ENCODE measurements at places on chromosomes 3 and 15. TPM values are rescaled to one million over a fixed set of nuclear protein-coding genes. Genes with fewer than 3 reads are reported as not detected.

Gene HHATL
- not detected for total RNA-seq

Gene DPH6
- 8.4 TPM for total RNA-seq

Gene CFAP44
- total RNA-seq = 0.18 TPM

Gene SCN11A
- total RNA-seq = not detected

Gene UROC1
- total RNA-seq = not detected

Gene TTLL13
- not detected for total RNA-seq

Gene RNF111
- 8.6 TPM for total RNA-seq

Gene EIF2B5
- total RNA-seq = 20.4 TPM

Gene ATP13A4
- total RNA-seq = not detected

Gene ESYT3
- total RNA-seq = 0.58 TPM

Gene IL17RC
- 65.7 TPM for total RNA-seq

Gene CD276
- total RNA-seq = 182 TPM

Gene KLHL24
- 16.7 TPM for total RNA-seq

Gene CACNA1D
- total RNA-seq = not detected

Gene ZNF501
- 3.5 TPM for total RNA-seq

Gene SERPINI1
- 1.4 TPM for total RNA-seq

Gene GABRR3
- total RNA-seq = not detected

Gene CD200R1
- total RNA-seq = not detected

Gene RPSA
- 2,945 TPM for total RNA-seq

Gene KBTBD13
- not detected for total RNA-seq

Gene SAMMSON
- total RNA-seq = not detected

Gene GRIP2
- total RNA-seq = 0.35 TPM

Gene NAA80
- 18.2 TPM for total RNA-seq

Gene TIGIT
- not detected for total RNA-seq

Gene TLNRD1
- 8.1 TPM for total RNA-seq

Gene CADPS
- total RNA-seq = under 0.01 TPM

Gene ALDH1L1
- total RNA-seq = 2.9 TPM

Gene BNC1
- total RNA-seq = 8.7 TPM

Gene GPR27
- not detected for total RNA-seq

Gene MCF2L2
- 0.29 TPM for total RNA-seq

Gene GPR171
- not detected for total RNA-seq

Gene SRP14
- 250 TPM for total RNA-seq

Gene GPR176
- 93.1 TPM for total RNA-seq

Gene GOLGA6B
- total RNA-seq = not detected

Gene CCR3
- total RNA-seq = not detected

Gene AGTR1
- not detected for total RNA-seq

Gene TTLL3
- total RNA-seq = 4.4 TPM

Gene UTS2B
- 0.89 TPM for total RNA-seq

Gene GNAT1
- total RNA-seq = not detected

Gene BCL2A1
- 0.86 TPM for total RNA-seq

Gene HYKK
- 1.2 TPM for total RNA-seq

Gene A4GNT
- not detected for total RNA-seq

Gene NANOGP8
- not detected for total RNA-seq

Gene EFHB
- not detected for total RNA-seq

Gene TMC3
- not detected for total RNA-seq
